Naive thymus-derived CD4-positive, alpha-beta T cell (primary cell): ENCODE measurements at places on chromosomes 2 and 18. TPM values are rescaled to one million over a fixed set of nuclear protein-coding genes. Genes with fewer than 3 reads are reported as not detected.

DNA sequence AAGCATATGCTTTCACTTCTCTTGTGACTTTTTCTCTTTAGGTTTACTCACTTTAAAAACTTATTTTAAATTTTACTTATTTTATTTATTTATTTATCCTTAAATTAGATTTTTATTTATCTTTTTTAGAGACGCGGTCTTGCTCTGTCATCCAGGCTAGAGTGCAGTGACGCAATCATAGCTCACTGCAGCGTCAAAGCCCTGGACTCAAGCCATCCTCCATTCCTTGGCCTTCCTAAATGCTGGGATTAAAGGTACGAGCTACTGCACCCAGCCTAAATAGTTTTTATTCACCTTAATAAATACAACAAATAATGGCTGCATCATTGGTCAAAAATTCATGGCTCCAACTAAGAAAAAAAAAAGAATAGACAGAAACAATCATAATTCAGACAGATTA lies 415.7 kb upstream of the FIGN start:
- no peaks in the 10 kb centered on the region for H3K4me1 ChIP-seq
- DNase-seq: no peak
- no peak overlapping the region for H3K4me3 ChIP-seq
- H3K36me3 ChIP-seq: no peaks in the 10 kb centered on the region

DNA sequence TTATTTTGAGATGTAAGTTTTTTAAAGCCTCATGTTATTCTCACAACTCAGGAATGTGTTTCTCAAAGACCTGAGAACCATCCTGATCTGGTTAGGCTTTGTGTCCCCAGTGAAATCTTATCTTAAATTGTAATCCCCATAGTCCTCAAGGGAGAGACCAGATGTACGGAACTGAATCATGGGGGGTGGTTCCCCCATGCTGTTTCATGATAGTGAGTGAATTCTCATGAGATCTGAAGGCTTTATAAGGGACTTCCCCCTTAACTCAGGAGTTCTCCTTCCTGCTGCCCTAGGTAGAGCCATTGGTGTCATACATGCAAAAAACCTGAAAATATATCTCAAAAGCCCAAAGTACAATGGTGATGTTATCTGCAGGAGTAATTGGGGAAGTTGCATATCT lies 836.7 kb downstream of the CBLN2 start:
- H3K4me1 ChIP-seq: no peaks in the 10 kb centered on the region
- no peak for DNase-seq
- H3K4me3 ChIP-seq: no peak overlapping the region
- H3K36me3 ChIP-seq: no peaks in the 10 kb centered on the region
- H3K27ac ChIP-seq: no peak overlapping the region

- no peak for DNase-seq
- no peaks in the 10 kb centered on the region for H3K4me1 ChIP-seq
- H3K36me3 ChIP-seq: no peaks in the 10 kb centered on the region
Observed at GRCh38 chr2:122100346-122100745, 344.9 kb downstream of the TSN start.

DNA sequence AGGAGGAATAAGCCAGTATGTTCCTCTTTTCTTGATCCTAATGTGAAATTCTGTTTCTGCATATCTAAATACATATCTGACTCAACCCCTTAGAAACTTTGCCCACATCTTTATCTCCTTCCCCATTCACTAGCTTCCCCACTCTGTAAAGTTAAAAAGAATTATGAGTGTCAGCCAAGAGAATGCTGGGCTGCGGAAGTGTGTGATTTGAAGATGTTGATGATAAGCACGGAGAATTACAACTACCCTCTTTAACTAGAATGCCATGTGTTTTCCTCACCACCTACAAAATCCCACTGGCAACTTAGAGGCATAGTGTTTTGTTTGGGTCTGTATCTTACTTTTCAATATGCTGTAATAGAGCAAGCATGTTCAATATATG lies 490.4 kb upstream of the FANCL start:
- no peaks in the 10 kb centered on the region for H3K36me3 ChIP-seq
- no peak for DNase-seq
- no peak overlapping the region for H3K4me3 ChIP-seq
- H3K27ac ChIP-seq: no peak overlapping the region
- H3K27me3 ChIP-seq: no peaks in the 10 kb centered on the region

GRCh38 chr2:156064540-156064939 lies 268.0 kb downstream of the NR4A2 start:
- H3K27ac ChIP-seq: no peak overlapping the region
- H3K36me3 ChIP-seq: no peaks in the 10 kb centered on the region
- H3K27me3 ChIP-seq: no peaks in the 10 kb centered on the region
- H3K4me3 ChIP-seq: no peak overlapping the region
- no peaks in the 10 kb centered on the region for H3K4me1 ChIP-seq

DNA sequence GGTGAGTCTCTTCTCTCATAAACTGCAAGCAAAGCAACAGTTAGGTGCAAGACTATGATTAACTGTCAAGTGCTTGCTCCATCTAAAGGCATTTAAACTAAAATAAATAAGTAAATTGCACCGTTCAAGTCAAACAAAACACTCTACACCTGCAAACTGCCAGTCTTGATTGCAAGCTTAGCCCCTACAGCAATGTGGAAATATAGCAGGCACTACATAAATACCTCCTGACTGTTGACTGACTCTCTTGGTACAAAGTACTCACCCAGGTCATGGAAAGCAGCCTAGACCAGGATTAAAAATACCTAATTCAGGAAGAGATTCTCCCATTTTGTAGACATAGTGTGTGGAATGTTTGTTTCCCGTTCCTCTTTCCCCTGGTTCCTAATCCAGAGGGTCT lies 176.6 kb upstream of the KLHL29 start:
- no peak overlapping the region for H3K4me3 ChIP-seq
- no peaks in the 10 kb centered on the region for H3K4me1 ChIP-seq
- no peak overlapping the region for H3K27ac ChIP-seq
- DNase-seq: no peak

- H3K27ac ChIP-seq: no peak overlapping the region
- peaks cover 5% of the 10 kb centered on the region for H3K36me3 ChIP-seq
- no peak for DNase-seq
- H3K4me1 ChIP-seq: peaks cover 18% of the 10 kb centered on the region
Observed at GRCh38 chr2:233098618-233099017, 38.5 kb downstream of the INPP5D start.

DNA sequence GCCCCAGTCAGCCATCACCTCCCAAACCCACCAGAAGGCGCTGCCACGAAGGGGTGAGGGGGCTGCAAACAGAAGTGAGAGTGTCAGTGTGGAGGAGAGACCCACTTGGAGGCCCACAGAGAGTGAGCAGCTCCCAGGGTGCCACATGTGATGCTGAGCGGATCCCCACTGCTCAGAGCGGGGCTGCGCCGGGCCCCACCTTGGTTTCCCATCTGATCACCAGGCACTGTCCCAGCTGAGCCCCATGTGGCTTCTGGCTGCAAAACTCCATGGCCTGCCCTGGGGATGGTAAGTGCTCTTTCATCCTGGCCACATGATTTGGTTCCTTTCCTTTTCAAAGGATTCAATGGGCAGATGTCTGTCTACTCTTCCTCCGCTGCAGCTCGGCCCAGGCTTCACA lies 23.8 kb downstream of the SNORC start:
- no peaks in the 10 kb centered on the region for H3K4me1 ChIP-seq
- H3K4me3 ChIP-seq: no peak overlapping the region
- H3K36me3 ChIP-seq: no peaks in the 10 kb centered on the region
- DNase-seq: no peak

DNA sequence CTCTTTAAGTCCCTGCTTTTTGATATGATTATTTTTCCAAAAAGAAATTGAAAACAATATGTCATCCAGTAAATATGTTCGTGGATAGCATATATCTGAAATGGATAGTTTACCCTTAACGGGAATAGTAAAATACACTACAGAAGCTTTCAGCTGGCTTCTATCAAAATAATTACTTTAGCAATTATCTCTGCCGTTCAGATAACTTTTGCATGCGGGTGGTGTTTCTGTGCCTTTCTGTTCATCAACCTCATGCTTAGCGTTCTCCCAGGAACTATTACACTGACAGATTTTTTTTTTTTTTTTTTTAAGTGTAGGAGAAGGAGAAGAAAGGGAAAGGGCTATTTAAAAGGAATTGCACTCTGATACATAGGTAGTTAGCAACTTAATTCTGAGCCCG lies 53.6 kb downstream of the TSHZ1 start:
- no peaks in the 10 kb centered on the region for H3K36me3 ChIP-seq
- peaks cover 6% of the 10 kb centered on the region for H3K4me1 ChIP-seq
- no peak for DNase-seq
- no peak overlapping the region for H3K4me3 ChIP-seq
- no peak overlapping the region for H3K27ac ChIP-seq

- no peak for DNase-seq
- H3K27me3 ChIP-seq: no peaks in the 10 kb centered on the region
- H3K4me3 ChIP-seq: no peak overlapping the region
Observed at GRCh38 chr2:124663645-124663997, 638.5 kb downstream of the CNTNAP5 start.

GRCh38 chr2:44296653-44297052 lies 21.4 kb downstream of the SLC3A1 start:
- no peak overlapping the region for H3K27ac ChIP-seq
- H3K27me3 ChIP-seq: no peaks in the 10 kb centered on the region
- peaks cover 5% of the 10 kb centered on the region for H3K4me1 ChIP-seq
- no peaks in the 10 kb centered on the region for H3K36me3 ChIP-seq
- DNase-seq: no peak

DNA sequence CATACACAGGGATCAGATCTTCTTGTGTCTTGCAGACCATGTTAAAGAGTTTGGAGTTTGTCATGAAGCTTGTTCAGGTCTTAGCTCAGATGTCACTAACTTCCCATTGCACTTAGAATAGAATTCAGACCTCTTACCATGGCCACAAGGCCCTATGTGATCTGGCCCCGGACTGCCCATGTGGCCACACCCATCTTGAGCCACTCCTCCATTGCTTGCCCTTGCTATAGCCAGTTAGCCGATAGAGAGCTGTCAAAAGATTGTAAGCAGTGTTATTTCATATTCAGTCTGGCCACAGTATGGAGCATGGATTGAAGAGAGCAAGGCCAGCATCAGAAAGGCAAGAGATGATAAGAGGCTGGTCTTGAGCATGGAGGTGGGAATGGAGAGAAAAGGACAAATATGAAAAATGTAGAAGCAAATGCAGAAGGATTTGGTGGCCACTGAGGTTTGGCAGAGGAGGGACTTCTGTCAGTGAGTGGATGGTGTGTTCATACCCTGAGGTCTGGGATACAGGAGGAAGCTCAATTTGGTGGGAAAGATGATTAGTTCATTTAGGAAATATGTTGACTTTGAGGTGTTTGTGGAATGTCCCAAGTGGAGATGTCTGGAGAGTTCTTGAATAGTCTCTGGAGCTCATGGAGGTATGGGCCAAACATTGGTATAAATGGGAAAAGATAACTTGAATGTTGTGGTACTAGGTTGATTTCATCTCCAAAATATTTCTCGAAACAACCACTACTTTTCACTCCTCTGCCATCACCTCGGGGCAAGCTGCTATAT lies 10.6 kb downstream of the DGUOK start:
- peaks cover 19% of the 10 kb centered on the region for H3K4me1 ChIP-seq
- no peak overlapping the region for H3K4me3 ChIP-seq
- no peaks in the 10 kb centered on the region for H3K27me3 ChIP-seq

DNA sequence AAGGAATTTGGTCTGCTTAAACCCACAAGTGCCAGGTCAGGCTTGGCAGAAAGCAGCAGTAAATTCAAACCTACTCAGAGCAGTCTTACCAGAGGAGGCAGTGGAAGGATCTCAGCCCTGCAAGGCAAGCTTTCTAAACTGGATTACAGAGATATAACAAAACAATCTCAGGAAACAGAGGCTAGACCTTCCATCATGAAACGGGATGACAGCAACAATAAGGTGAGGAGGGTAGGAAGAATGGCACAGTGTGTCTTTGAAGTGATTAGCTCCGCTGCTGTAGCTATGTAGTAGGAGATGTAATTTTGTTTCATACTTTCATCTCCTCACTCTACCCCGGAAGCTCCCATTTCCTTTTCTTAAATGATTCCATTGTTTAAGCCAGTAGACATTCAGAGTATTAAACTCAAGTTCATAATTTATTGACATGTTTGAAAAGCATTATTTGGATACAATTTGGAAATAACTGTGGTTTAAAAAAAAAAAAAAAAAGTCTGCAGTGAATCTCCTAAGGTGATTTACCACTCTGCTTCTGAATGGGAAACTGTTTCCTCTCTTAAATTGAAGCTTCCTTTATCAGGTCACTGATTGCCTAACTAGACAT lies 29.4 kb upstream of the DYSF start:
- no peak for DNase-seq
- H3K4me1 ChIP-seq: no peaks in the 10 kb centered on the region
- no peaks in the 10 kb centered on the region for H3K27me3 ChIP-seq
- peaks cover 7% of the 10 kb centered on the region for H3K36me3 ChIP-seq
- H3K27ac ChIP-seq: no peak overlapping the region

GRCh38 chr18:59426855-59427254 lies 67.8 kb upstream of the LMAN1 start:
- no peaks in the 10 kb centered on the region for H3K36me3 ChIP-seq
- DNase-seq: no peak
- no peak overlapping the region for H3K4me3 ChIP-seq

DNA sequence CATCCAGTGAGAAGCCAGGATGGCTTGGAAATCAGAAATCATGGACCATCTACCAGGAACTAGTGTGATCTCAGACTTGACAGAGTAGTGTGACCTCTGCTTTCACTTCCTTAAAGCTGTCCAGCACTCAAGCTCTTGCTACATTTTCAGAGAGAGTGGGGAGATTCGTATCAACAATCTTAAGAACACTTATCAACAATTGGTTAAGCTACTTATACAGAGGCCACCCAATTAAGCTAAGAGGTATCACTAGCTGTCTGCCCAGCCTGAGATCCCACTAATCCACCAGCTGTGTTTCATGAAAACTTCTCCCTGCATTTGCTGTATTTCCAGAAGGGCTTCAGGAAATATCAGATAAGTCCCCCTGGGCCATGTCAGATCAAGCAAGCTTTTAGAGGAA lies 4.2 kb downstream of the RPRM start:
- peaks cover 9% of the 10 kb centered on the region for H3K4me1 ChIP-seq
- DNase-seq: no peak
- no peak overlapping the region for H3K27ac ChIP-seq
- H3K27me3 ChIP-seq: no peaks in the 10 kb centered on the region
- no peak overlapping the region for H3K4me3 ChIP-seq
- H3K36me3 ChIP-seq: no peaks in the 10 kb centered on the region

- DNase-seq: no peak
- no peaks in the 10 kb centered on the region for H3K4me1 ChIP-seq
- H3K4me3 ChIP-seq: no peak overlapping the region
- no peaks in the 10 kb centered on the region for H3K27me3 ChIP-seq
Observed at GRCh38 chr2:47422560-47422959, 19.6 kb downstream of the MSH2 start.

GRCh38 chr18:55672574-55673361 lies 84.8 kb upstream of the TCF4 start:
- H3K36me3 ChIP-seq: no peaks in the 10 kb centered on the region
- DNase-seq: no peak
- H3K4me1 ChIP-seq: no peaks in the 10 kb centered on the region

- H3K4me1 ChIP-seq: no peaks in the 10 kb centered on the region
- H3K27me3 ChIP-seq: no peaks in the 10 kb centered on the region
- no peaks in the 10 kb centered on the region for H3K36me3 ChIP-seq
- no peak overlapping the region for H3K27ac ChIP-seq
- no peak for DNase-seq
Observed at GRCh38 chr2:83703598-83703997, 755.5 kb downstream of the SUCLG1 start.

UGT1A3 gene
- total RNA-seq: not detected

ACP1 gene
- total RNA-seq: 86.1 TPM

HRH4 gene
- total RNA-seq: not detected

CNDP2 gene
- 169 TPM for total RNA-seq
